ENCODE measurements at places on chromosomes 13 and 19.

DNA sequence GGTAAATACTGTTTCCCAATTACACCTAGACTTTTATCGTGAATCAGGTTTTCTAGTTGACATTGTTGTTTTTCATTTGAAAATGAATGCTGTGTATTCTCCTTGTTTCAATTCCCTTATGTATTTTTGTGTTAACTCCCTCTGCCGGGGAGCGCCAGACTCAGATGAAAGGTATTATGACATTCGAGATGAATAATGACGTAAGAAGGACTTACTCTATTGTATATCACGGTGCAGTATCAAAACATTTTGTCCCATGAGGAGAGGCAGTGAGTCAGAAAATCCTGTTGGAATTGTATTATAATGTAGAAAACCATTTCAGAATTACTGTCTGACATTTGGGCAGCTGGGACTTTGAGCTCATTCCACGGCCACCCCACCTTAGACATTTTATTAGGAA is 61.6 kb downstream of the LRCH1 start:
- no peak for DNase-seq

DNA sequence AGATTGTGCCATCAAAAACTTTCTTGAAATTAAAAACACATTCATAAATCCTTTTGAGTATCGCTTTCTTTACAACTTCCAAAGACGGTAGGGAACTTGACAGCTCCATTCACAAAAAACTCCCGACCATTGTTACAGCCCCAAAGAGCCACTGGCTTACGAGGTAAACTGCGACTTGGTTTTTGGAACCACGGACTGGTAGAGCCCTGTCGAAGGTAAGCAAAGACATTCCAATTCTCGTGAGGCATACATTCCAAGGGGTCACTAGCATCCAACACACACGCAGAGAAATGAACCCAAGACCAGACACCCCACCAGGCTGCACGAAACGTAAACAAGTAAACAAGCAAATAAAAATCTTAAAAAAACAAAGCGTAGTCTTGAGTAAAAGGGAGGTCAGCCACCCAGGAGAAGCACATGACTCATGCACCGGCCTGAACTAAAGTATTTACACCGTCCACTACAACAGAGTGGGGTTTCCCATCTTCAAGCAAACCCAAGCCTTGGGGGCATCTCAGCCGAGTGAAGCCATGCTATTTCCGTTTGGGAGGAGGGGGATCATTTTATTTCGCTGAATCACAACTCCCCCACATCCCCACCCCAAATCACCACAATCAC is 1.4 kb downstream of the BRD4 start:
- no peak for DNase-seq

DNA sequence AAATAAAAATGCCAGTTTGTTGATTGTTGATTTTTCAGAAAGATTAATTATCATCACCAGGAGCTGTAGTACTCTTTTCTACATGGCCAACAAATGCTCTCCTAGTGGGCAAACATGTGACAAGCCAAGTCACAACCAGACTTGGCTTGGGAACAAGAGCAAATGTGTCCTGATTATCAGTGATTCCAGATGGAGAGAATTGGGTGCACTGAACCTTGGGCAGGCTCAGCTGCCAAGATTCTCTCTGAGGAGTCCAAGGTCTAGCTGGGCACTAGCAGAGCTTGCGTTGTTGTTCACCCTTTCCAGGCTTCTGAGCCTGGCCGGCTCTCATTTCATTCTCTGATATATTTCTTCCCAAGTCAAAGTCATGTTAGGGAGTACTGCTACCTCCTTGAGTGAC is 27.3 kb upstream of the GPI start:
- no peak for DNase-seq

DNA sequence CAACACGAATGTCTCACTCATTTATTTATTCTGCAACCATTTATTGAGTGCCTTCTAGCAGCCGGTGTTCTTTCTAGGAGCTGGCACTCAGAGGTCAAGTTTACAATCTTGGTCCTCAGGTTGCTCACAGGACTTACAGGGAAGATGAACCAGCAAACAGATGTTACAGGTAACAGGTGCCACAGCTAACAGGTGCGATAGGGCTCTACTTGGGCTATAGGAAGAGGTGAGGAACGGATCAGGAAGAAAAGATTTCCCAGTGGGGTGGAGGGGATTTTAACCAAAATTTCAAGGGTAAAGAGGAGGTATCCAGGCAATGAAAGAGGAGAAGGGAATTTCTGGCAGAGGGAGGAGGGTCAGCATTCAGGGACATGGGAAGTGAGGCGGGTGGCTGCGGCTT is 87.3 kb upstream of the FARP1 start:
- no peak for DNase-seq

- no peak for DNase-seq
These were observed 187.3 kb downstream of the NUFIP1 start for GRCh38 chr13:44801990-44802389.

GRCh38 chr19:39778763-39779162 is at the start of gene LEUTX:
LEUTX (plus strand) TSS chr19:39778854; CDS start chr19:39778921, 67 bp downstream.
- no peak for DNase-seq

DNA sequence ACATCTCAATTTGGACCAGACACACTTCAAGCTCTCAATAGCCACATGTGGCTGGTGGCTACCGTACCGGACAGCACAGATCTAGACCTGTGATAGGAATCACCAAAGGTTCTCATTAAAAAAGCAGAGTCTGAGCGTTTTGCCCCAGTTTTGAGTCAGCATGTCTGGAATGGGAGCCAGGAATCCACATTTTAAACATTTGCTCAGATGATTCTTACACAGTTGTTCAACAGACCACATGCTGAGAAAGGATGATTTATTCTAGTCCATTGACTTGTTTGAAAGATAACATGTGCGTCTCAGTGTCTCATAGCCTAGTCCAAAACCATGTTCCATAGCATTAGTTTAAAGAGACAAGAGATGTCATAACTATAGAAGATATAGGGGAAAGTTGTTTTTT is 53.4 kb downstream of the FLT3 start:
- no peak for DNase-seq

DNA sequence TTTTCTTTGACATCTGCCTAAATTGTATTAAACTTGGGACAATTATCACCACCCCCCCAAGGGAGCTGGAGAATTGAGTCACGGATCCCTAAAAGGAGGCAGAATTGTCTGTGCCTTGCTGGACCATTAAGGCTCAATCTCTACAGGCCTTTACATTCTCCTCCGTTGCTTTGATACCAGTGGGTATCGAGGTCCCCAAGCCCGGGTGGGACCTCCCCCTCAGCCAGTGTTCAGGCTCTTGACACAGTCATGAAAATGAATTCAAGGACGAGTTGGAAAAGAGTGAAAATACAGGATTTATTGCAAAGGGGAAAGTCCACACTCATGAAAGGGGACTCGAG is 5.6 kb downstream of the PPP1R15A start:
- no peak for DNase-seq

DNA sequence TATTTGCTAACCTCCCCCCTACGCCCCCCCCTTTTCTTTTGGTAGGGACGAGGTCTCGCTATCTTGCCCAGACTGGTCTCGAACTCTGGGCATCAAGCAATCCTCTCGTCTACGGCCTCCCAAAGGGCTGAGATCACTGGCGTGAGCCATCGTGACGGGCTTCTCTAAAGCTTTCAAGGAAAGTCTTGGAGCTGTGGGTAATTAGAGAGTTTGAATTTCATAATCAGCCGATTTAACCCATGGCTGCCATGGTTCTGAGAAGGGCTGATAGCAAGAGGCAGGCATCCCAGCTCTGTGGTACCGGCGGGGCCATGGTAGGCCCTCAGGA is 679 bp upstream of the ABHD8 start:
- DNase-seq = no peak

- DNase-seq = no peak
These were observed 1783.5 kb downstream of the SLITRK5 start for GRCh38 chr13:89454681-89455080.

GRCh38 chr19:55601084-55601483 is 996 bp downstream of the ZNF524 start:
- DNase-seq = no peak

GRCh38 chr19:57099199-57099661 is 20.6 kb upstream of the USP29 start:
- peak; percentile 29 for DNase-seq

DNA sequence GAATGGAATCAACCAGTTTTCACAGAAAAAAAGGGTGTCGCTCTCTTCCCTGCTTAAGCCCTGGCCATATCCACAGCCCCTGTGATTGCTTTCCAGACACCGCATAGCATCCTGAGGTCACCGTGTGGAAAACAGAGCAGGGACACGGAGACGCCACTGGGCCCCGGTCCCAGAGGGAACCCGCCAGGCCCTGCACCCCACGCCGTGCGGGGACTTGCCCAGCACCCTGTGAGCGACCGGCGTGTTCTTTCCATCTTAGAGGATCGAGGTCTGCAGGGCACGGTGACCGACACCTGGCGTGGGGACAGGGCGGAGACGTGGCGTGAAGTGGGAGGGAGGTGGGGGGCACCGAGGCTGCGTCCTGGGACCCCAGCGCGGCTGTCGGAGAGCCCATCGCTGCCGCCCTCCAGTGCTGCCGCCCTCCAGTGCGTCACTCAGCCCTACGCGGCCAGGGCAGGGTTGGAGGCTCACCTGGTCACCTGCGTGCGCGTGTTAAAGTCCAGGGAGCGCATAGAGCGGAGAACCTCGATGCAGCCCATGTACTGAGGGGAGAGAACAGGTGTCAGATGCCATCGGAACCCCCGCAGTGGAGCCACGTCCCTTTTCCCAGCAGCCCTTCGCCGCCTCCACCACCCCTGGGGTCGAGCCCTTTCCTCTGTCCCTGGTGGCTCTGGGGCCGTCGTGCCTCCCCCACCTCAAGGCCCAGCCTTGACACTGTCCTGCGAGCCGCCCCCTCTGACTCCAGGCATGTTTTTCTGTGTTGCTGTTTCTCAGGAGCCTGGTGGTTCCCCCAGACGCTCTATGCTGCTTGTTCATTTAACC is 20.2 kb downstream of the SHC2 start:
- DNase-seq = no peak

DNA sequence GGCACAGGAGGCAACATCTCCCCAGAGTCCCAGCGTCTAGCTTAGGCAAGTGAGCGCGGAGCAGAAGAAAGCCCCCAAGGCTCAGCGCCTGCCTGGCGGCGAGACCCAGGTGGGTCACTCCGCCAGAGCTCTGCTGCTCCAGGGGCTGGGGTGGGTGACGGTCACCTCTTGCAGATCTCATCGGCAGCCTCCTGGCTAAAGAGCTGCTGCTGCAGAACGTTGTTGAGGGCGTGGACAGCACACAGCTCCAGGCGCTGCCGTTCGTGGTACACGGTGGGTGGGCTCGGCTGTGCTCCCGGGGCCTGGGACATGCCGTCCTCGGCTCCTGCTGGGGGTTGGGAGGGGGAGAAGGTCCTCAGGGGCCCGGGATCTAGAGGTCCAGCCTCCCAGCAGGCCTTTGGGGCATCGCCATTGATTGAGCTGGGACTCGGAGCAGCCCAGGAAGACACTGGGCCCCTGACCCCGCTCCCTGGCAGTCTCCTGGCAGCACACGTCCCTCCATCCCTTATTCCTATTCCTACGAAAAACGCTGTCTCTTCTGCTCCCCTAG is 795 bp downstream of the JOSD2 start:
- DNase-seq = no peak

DNA sequence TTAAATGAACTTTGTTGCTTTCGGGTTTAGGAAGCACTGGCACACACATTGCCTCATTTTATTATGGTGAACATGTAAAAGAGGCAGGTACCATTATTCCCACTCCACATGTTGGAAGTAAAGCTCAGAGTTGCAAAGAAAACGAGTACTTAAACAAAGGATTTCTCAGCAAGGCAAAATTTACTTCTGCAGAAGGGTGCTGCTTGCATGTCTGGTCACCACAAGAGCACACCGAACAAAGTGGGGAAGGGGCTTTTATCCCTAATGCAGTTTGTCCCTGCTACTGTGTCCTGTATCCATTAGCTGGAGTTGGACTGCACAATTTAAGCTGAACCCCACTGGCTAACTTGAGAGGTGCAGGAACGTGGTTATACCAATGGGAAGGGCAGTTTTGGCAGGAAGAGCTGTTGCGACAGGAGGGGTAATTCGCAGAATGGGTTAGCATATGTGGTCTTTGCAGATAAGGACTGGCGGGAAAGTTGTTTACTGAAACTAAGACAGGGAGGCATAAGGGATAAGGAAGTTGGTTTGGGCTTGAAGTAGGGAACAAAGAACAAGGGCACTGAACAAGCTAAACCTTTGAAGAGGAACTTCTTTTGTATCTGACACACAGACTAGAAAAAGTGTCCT is 545.5 kb downstream of the UQCRFS1 start:
- DNase-seq = no peak

- DNase-seq = peak; percentile 52
These were observed at the start of gene FSD1 for GRCh38 chr19:4304538-4305256. FSD1 (plus strand) TSS chr19:4304598; CDS start chr19:4304747, 149 bp downstream.

GRCh38 chr19:1736280-1736679 is 17.0 kb upstream of the ONECUT3 start:
- no peak for DNase-seq

DNA sequence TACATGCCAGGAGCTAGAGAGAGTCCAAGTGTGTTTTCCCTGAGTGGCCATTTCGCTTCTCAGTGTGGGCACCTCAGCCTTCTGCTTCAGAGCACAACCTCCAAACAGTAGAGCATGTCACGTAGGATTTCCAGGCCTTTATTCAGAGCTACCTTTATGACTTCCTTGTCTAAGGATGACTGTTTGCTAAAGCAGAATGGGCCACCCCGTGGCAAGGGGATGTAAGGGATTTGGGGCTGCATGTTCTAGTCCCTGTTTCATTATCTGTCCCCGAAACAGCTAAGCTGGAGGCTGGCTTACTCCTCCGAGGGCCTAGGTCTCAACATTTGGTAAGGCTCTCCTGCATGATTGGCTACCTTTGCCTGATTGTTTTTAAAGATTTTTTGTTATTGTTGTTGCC is 6.0 kb downstream of the RNASEH2B start:
- no peak for DNase-seq

DNA sequence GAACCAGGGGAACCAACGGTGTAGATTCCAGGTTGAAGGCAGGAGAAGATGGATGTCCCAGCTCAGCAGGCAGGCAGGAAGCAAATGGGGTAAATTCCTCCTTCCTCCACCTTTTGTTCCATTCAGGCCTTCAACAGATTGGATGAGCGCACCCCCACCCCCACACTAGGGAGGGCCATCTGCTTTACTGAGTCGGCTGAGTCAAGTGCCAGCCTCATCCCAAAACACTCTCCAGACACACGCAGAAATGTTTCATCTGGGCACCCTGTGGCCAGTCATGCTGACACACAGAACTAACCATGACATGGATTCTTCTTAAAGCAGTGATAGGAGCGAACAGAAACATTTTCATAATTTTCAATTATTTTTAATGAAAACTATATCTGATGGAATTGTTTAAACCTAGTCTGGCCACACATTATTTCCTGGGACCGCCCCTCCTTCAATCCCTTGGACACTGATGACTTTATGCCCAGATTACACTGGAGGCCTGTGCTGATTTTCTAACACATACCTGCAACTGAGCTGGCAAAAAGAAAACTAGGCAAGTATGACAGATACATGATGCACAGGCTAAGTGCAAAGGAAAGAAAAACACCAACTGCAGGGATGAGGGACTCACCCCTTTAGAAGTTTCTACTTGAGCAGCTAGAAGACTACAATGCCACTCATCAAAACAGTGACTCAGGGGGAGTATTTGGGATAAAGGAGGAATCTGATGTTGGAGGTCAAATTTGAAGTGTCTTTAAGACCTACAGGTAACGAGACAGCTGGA is 154.2 kb downstream of the TNFRSF19 start:
- no peak for DNase-seq

GRCh38 chr19:16193466-16193865 is 4.2 kb upstream of the AP1M1 start:
- no peak for DNase-seq
